ENCODE measurements at places on chromosomes 5 and 9. TPM values are rescaled to one million over a fixed set of nuclear protein-coding genes. Genes with fewer than 3 reads are reported as not detected.

DNA sequence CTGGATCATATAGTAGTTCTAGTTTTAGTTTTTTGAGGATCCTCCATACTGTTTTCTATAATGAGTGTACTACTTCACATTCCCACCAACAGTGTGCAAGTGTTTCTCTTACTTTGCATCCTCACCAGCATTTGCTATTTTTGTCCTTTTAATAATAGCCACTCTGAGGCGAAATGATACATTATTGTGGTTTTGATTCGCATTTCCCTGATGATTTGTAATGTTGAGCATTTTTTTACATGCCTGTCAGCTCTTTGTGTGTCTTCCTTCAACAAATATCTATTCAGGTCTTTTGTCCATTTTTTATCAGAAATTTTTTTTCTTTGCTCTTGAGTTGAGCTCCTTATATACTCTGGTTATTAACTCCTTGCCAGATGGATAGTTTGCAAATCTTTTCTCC, 114.0 kb downstream of the ADAMTSL1 start:
- H3K4me1 ChIP-seq: no peaks in the 10 kb centered on the region
- H3K27me3 ChIP-seq: no peaks in the 10 kb centered on the region
- no peak overlapping the region for H3K27ac ChIP-seq
- no peaks in the 10 kb centered on the region for H3K36me3 ChIP-seq
- DNase-seq: no peak
- no peak overlapping the region for H3K4me3 ChIP-seq

DNA sequence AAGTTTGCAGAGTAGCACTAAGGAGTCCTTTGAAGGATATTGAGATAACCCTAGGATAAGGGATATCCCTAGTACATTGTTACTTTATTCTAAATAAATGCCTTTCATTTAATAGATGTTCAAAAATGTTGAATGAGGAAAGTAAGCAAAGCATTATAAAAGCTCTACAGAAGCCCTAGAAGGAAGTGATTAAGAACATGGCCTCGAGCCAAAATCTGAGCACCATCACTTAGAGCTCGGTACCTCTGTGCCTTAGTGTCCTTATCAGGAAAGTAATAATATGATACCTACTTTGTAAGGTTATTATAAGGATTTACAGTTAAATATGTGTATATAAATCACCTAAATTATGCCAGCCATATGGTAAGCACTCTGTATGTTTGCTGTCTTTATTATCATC, 242.6 kb downstream of the KIAA0825 start:
- no peaks in the 10 kb centered on the region for H3K36me3 ChIP-seq
- H3K4me1 ChIP-seq: 0 out of 2 replicates have a peak, but pooled peaks cover 1% of the 10 kb centered on the region
- H3K27me3 ChIP-seq: no peaks in the 10 kb centered on the region
- H3K27ac ChIP-seq: no peak overlapping the region
- H3K4me3 ChIP-seq: no peak overlapping the region
- no peak for DNase-seq

DNA sequence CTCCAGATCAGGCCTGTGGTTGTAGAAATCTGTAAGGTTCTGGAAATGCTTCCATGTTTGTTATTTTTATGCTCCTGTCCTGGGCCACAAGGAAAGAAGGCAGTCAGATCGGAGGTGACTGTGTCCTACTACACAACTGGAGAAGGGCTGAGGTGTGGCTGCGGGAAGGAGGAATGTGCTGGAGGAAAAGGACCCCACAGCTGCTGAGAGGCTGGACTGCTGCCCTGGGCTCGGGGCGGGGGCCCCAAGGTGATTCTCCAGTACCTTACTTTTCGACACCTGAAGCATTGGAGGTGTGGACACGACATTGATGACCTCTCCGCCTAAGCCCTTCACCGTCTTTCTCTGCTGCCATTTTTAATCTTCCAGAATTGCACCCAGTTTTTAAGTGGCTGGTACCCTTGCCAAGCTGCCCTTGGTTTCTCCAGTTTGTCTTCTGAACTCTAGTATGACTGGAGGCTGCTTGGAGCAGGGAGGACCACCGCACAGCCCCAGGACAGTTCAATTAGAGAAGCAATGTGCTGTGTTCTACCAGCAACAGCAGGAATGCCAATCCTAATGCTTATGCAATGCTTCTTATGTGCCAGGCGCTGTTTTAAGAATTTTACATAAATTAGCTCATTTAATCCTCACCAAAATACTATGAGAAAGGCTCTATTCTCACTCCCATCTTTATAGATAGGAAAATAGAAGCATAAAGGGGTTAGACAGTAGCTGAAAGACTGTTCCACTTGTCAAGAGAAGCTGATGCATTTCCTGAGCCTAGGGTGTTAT, 13.5 kb upstream of the ANKRD33B start:
- peak overlapping the region; percentile 85 for H3K27ac ChIP-seq
- H3K4me1 ChIP-seq: peaks cover 11% of the 10 kb centered on the region
- no peak overlapping the region for H3K4me3 ChIP-seq

- no peak for DNase-seq
- H3K36me3 ChIP-seq: no peaks in the 10 kb centered on the region
- no peaks in the 10 kb centered on the region for H3K4me1 ChIP-seq
- no peaks in the 10 kb centered on the region for H3K27me3 ChIP-seq
- no peak overlapping the region for H3K4me3 ChIP-seq
- H3K27ac ChIP-seq: no peak overlapping the region
Measured at GRCh38 chr9:68473790-68474189, 66.9 kb downstream of the TMEM252 start.

- no peak overlapping the region for H3K4me3 ChIP-seq
- no peak overlapping the region for H3K27ac ChIP-seq
- H3K36me3 ChIP-seq: no peaks in the 10 kb centered on the region
Measured at GRCh38 chr5:170380361-170380951, 8.7 kb downstream of the KCNMB1 start.

- no peaks in the 10 kb centered on the region for H3K4me1 ChIP-seq
- H3K36me3 ChIP-seq: no peaks in the 10 kb centered on the region
- no peak overlapping the region for H3K4me3 ChIP-seq
- H3K27me3 ChIP-seq: no peaks in the 10 kb centered on the region
- H3K27ac ChIP-seq: no peak overlapping the region
Measured at GRCh38 chr5:158154226-158155005, 295.5 kb upstream of the CLINT1 start.

DNA sequence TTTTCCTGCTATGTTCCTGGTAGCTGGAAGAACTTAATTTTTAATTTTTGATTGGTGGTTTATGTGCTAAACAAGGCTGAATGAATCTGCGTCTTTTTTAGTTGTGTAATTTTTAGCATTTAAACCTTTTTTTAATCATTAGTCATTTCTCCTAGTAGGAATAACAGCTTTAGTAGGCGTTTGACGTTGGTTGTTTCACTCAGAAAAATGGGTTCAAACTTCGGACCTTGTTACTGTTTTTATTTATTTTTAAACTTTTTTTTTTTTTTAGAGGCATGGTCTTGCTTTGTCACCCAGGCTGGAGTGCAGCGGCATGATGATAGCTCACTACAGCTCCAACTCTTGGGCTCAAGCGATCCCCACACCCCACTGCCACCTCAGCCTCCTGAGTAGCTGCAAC, 12.9 kb downstream of the SFXN1 start:
- no peak overlapping the region for H3K27ac ChIP-seq
- peaks cover 40% of the 10 kb centered on the region for H3K36me3 ChIP-seq
- no peak for DNase-seq
- H3K4me3 ChIP-seq: no peak overlapping the region
- no peaks in the 10 kb centered on the region for H3K4me1 ChIP-seq

- no peak overlapping the region for H3K27ac ChIP-seq
- H3K4me1 ChIP-seq: no peaks in the 10 kb centered on the region
- no peak for DNase-seq
- no peak overlapping the region for H3K4me3 ChIP-seq
- H3K27me3 ChIP-seq: no peaks in the 10 kb centered on the region
- peaks cover 3% of the 10 kb centered on the region for H3K36me3 ChIP-seq
Measured at GRCh38 chr5:134935711-134936602, 31.0 kb downstream of the PCBD2 start.

- peaks cover under 1% of the 10 kb centered on the region for H3K27me3 ChIP-seq
- no peak overlapping the region for H3K4me3 ChIP-seq
- peaks cover 3% of the 10 kb centered on the region for H3K4me1 ChIP-seq
- DNase-seq: no peak
- no peaks in the 10 kb centered on the region for H3K36me3 ChIP-seq
Measured at GRCh38 chr5:172821340-172821985, 12.6 kb upstream of the ERGIC1 start.

GRCh38 chr5:122009436-122009835, 47.7 kb downstream of the SRFBP1 start:
- DNase-seq: no peak
- H3K36me3 ChIP-seq: no peaks in the 10 kb centered on the region
- no peak overlapping the region for H3K27ac ChIP-seq
- no peak overlapping the region for H3K4me3 ChIP-seq
- no peaks in the 10 kb centered on the region for H3K27me3 ChIP-seq

- H3K4me3 ChIP-seq: no peak overlapping the region
- no peak overlapping the region for H3K27ac ChIP-seq
- H3K4me1 ChIP-seq: no peaks in the 10 kb centered on the region
- DNase-seq: no peak
- H3K36me3 ChIP-seq: no peaks in the 10 kb centered on the region
- H3K27me3 ChIP-seq: no peaks in the 10 kb centered on the region
Measured at GRCh38 chr5:5986492-5987178, 391.7 kb downstream of the MED10 start.

GRCh38 chr9:122367774-122368460, 2.9 kb upstream of the PTGS1 start:
- no peak overlapping the region for H3K4me3 ChIP-seq
- H3K36me3 ChIP-seq: no peaks in the 10 kb centered on the region
- no peak overlapping the region for H3K27ac ChIP-seq
- no peak for DNase-seq

GRCh38 chr5:118768607-118769175, 219.7 kb downstream of the DTWD2 start:
- H3K27ac ChIP-seq: no peak overlapping the region
- no peaks in the 10 kb centered on the region for H3K4me1 ChIP-seq
- H3K36me3 ChIP-seq: no peaks in the 10 kb centered on the region
- no peak overlapping the region for H3K4me3 ChIP-seq
- no peak for DNase-seq

DNA sequence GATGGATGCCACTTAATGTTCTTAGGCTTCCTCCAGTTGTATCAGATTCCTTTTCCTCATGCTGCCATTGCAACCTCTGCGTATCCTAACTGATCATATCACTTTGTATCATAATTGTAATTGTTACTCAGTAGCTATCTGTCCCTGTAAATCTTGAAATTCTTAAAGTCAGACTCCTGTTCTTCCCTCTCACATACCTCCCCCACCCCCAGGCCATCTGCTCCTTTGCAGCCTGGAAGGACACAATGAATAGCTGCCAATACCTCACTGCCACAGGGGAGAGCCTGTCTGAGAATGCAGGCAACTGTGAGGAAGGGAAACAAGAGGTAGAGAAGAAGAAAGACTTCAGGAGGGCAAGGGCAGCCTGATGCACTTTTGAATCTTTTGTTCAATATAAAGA, 228.5 kb downstream of the ENC1 start:
- H3K4me3 ChIP-seq: no peak overlapping the region
- H3K4me1 ChIP-seq: no peaks in the 10 kb centered on the region
- no peaks in the 10 kb centered on the region for H3K36me3 ChIP-seq
- DNase-seq: no peak
- no peak overlapping the region for H3K27ac ChIP-seq

- DNase-seq: no peak
- H3K27ac ChIP-seq: no peak overlapping the region
- H3K27me3 ChIP-seq: no peaks in the 10 kb centered on the region
- peaks cover 12% of the 10 kb centered on the region for H3K4me1 ChIP-seq
- H3K4me3 ChIP-seq: no peak overlapping the region
Measured at GRCh38 chr9:79300068-79300467, 271.7 kb upstream of the TLE4 start.

DNA sequence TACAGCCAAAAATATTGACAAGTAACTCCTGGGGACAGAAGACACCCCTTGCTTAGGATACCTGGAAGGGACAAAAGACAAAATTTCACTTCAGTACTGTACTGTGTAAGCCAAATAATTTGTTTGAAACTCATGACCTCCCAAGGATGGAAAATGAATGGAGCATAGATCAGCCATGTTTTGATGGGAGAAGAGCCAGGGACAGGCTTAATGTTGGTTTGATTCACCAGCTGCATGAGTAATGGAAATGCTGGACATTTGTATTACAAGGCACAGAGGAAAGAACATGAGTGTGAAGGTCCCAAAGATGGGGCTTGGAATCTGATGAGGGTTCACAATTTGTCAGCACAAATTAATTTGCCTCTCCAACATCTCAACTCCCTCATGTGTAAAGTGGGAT, 122.8 kb downstream of the ENC1 start:
- no peaks in the 10 kb centered on the region for H3K36me3 ChIP-seq
- no peak overlapping the region for H3K4me3 ChIP-seq
- H3K4me1 ChIP-seq: peaks cover 4% of the 10 kb centered on the region

DNA sequence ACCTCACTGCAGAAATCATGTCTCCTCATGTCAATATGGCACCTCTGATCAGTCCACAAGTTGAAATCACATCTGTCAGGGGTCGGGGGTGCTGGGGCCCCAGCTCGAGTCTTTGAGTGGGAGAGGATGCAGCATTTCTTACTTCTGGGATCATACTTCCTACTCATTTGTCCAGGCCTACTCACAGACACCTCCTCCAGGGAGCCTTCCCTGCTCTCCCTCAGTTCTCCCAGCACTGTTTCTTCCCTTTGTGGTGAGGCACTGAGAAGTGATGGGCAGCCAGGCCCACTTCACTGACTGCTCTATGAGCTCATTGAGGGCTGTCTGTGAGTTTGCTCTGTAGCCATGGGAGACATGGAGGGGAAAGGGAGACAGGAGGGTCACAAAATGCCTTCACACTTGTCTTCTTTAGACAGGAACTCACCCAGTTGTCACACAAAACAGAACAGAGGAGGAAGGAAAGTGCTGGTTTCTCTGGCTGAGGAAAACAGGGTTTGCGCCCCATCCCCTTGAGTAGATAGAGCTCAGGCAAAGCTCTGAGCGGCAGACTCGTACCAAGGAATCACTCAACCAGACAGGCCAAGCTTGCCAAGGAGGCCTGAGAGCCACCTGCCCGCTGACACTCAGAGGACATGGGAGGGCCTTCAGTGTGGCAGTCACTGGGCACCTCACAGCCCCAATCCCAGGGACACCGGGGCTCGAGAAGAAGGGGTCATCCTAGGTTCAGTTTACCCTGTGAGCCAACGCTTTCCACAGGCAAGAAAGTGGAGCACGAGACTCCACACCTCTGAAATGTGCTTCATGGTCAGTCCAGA, 152.9 kb downstream of the GABBR2 start:
- H3K36me3 ChIP-seq: no peaks in the 10 kb centered on the region
- H3K4me3 ChIP-seq: no peak overlapping the region
- no peaks in the 10 kb centered on the region for H3K4me1 ChIP-seq
- no peak for DNase-seq
- no peaks in the 10 kb centered on the region for H3K27me3 ChIP-seq

DNA sequence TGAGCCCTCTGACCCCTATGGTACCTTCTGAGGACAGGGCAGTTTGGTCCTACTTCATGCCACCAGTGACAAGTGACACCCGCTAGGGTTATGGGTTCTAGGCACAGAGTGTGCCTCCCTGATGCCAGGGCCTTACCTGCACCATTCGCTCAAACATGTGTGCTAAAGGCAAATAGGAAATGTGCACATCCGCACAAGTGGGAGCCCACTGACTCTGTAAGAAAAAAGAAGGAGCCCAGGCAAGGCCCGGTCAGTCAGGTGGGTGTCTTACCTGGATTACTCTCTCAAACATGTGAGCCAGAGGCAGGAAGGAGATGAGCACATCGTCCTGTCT, 29.1 kb upstream of the MEIKIN start:
- H3K36me3 ChIP-seq: no peaks in the 10 kb centered on the region
- H3K27ac ChIP-seq: no peak overlapping the region
- H3K4me3 ChIP-seq: no peak overlapping the region
- no peaks in the 10 kb centered on the region for H3K4me1 ChIP-seq

Gene AGXT2
- total RNA-seq: not detected

Gene MYMK
- not detected for total RNA-seq

Gene DNAJC25
- total RNA-seq: 6.6 TPM

Gene SPATA31A3
- total RNA-seq: not detected

Gene PDLIM4
- 8.3 TPM for total RNA-seq

Gene CAMK4
- 8.3 TPM for total RNA-seq

Gene CTNNAL1
- 62.8 TPM for total RNA-seq
